GOT3 (cell line): ENCODE measurements at places on chromosomes 16 and 17.

DNA sequence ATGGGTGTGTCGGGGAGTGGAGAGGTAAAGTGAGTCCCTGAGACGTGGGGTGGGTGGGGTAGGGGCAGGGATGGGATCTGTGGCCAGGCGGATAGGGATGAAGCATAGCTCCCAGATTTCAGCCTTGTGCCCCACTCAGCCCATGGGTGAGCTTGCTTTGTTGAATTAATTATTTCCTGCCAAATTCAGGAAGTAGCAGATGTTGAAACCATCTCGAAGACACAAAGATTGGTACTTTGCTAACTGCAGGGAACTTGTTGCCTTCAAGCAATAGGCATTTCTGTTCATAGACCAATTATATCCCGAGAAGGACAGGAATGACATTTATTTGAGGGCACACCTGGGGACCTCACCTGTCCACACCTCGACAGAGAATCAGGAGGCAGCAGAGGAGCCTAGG lies 11.0 kb upstream of the C16orf74 start:
- no peak for DNase-seq

GRCh38 chr17:72419866-72420774 lies 299.3 kb downstream of the SOX9 start:
- no peak for DNase-seq

GRCh38 chr16:77970371-77970770 lies 52.0 kb upstream of the CLEC3A start:
- no peak for DNase-seq

DNA sequence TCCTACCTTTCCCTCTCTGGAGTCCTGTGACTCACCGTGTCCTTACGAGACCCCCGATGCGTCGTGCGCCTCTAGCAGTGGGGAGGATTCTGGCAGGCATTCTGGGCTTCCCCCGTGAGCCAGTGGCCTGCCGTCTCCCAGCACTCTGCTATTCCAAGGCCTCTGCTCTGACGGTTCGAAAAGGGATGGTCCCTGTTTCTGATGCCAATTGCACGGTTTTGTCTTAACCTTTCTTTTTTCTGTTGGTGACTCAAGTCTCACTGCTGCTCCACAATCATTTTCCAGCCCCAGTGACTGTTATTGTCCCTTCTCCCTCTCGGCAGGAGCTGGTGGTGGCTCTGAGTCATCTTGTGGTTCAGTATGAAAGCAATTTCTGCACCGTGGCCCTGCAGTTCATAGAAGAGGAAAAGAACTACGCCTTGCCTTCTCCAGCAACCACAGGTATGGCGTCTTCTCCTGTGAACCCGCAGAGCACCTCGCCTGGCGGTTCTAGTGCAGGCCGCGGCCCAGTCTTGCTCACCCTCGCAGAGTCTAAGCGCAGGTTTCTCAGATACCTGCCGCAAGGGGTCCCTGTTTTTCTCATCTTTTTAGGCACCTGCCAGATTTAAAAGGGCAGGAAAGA lies 100.1 kb upstream of the CHMP6 start:
- peak; percentile 13 for DNase-seq

GRCh38 chr16:57801809-57802340 lies 416 bp downstream of the KIFC3 start:
- no peak for DNase-seq

DNA sequence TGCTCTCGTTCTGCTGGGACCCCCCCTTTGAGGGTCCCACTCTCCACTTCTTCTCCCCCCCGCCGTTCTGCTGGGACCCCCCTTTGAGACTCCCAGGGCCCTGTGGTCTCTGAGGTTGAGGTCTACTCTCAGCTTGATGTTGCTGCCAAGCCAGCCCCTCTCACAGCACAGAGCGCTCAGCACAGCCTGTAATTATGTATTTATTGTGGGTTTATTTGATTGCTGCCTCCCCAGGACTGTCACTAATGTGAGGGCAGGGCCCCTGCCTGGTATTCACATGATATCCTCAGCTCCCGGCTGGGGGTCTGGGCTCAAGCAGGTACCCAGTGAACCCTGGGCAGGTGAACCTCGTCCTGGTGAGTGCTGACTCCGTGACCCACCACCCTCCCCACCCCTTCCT lies 35.4 kb downstream of the ACTG1 start:
- no peak for DNase-seq
